ENCODE measurements at places on chromosomes 4 and X.

DNA sequence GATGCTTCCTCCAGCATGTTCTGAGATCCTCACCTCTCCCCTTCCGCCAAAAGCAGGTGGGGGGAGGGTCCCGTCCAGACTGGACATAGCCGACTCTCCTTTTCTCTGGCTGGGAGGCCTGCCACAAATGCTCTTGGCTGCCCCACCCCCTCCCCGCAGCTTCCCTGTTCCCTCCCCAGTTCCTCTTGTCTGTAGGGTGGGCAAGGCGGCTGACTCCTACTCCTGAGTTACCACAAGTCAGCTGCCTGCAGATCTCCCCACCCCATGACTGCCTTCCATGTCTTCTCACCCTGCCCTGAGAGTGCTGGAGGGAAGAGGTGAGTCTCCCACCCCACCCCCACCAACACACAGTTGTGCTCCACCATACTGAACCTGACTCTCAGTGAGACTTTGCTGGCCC, 2.9 kb downstream of the ATP6AP1 start:
- no peak for DNase-seq

GRCh38 chr4:168451744-168452390, 28.4 kb downstream of the DDX60L start:
- no peak for DNase-seq

GRCh38 chrX:115650916-115651315, 89.9 kb downstream of the PLS3 start:
- no peak for DNase-seq

DNA sequence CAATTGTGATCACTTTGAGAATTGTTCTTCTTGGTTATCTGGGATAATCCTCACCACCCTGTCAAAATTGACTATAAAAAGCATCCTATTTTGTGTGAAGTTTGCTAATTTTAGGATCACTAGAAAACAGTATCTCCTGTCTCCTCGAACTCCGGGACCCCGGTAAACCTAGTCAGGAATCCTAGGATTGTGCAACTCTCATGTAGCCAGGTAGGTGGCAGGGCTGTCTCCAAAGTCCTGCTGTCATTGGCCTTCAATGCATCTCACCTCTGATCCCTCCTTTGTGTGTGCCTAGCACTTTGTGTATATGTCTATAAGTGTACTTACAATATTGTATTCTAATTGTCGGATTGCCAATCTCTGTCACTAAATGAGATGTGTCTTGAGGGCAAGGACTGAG, 1564.8 kb downstream of the RPA4 start:
- no peak for DNase-seq

DNA sequence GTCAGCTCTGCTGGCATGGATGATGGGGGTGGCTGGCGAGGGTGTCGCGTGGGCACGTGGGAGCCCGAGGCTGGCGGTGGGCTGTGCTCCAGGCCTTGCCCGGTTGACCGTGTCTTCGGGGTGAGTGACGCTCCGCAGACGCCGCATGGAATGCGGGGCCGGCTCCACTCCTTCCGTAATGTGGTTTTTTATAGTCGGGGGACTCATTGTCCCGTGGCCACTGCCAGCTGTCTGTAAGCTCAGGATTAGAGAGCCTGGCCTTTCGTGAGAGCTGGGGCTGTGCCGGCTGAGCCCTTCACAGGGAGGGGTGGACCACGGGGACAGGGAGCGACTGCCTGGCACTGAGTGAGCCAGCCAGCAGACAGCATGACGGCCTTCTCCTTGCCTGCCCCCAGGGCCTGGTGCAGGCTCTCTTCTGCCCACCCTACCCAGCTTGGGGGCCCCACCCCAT, 20.4 kb downstream of the DOK7 start:
- DNase-seq: no peak

DNA sequence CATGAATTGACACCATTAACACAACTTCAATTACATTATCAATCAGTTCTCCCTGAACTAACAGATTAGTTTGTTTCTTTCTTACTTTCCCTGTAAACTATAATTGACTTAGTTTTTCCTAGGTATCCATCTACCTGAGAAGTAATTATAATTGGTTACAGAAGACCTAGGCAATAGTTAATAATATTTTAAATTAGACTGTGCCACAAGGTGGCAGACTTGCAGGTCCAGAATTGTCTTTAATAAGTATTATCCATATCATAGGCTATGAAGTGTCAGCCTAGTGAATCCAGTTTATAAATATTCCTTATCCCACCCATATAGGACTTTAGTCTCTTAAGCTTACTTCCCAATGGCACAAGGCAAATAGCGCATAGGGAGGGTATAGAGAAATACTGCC, 48.9 kb upstream of the FAM47B start:
- DNase-seq: no peak

DNA sequence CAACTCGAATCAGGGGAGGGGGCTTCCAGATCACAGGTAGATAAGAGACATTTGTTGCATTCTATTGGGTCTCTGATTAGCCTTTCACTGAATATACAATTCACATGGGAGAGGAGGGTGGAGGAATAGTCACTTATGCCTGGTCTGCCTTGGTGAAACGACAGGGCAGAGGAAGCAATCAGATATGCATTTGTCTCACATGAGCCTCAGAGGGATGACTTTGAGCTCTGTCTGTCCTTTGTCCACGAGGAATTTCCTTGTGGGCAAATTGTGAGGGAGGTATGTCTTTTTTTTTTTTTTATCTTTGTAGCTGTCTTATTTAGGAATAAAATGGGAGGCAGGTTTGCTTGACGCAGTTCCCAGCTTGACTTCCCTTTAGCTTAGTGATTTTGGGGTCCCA, 28.5 kb upstream of the TMSB4X start:
- DNase-seq: no peak

- no peak for DNase-seq
Observed at GRCh38 chrX:120739300-120739699, 109.4 kb upstream of the C1GALT1C1 start.

GRCh38 chr4:179372242-179372641, 1930.0 kb upstream of the AGA start:
- DNase-seq: no peak

- DNase-seq: no peak
Observed at GRCh38 chrX:133475521-133475920, 60.2 kb upstream of the GPC4 start.

DNA sequence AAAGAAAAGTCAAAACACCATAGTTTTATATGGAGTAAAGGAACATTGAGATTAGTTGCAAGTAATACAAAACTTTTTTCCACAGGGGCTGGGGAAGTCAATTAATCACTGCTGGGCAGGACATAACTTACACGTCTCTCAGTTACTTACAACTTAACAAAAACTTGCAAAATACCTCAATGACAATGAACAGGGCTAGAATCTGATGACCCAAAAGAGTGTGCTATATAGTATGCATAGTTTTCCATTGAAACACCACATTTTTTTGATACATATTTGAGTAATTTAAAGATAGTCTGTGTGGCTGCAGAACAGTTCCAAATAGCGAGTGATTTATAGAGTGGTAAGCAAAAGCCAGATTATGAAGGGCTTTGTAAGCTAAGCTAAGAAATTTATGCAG, 172.3 kb upstream of the TRPC5 start:
- DNase-seq: no peak

DNA sequence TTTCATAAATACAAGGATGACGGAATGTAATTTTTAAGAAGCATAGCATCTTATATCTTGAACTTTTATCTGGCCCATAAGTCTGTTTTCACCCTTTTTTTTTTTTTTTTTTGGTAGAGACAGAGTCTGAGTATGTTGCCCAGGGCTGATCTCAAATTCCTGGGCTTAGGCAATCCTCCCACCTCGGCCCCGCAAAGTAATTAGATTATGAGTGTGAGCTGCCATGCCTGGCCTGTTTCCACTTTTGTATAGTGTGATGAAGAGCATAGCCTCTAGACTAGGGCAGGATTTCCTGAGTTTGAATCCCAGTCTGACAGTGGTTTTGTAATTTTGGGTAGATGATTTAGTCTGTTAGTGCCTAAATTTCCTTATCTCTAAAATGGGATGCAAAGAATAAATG, 11.0 kb downstream of the STIM2 start:
- no peak for DNase-seq

- DNase-seq: peak; percentile 96
Observed at GRCh38 chr4:1010395-1011021, 918 bp upstream of the FGFRL1 start.

DNA sequence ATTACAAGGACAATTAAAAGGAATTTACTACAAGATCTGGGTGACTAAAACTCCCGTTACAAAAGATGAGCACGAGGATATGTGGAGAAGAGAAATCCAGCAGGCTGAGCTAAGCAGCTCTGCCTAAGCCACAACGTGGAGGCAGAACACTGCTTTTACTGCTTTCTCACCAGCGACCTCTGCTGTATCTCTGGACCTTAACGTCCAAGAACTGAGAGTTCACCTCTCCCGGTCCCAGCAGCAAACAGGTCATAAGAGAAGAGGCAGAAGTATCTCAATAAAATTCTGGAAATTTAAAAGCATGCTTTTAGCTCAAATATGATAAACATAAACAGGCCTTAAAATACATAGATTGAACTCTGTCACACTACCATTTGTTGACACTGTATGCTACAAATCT, 81.0 kb downstream of the ADGRA3 start:
- DNase-seq: no peak

DNA sequence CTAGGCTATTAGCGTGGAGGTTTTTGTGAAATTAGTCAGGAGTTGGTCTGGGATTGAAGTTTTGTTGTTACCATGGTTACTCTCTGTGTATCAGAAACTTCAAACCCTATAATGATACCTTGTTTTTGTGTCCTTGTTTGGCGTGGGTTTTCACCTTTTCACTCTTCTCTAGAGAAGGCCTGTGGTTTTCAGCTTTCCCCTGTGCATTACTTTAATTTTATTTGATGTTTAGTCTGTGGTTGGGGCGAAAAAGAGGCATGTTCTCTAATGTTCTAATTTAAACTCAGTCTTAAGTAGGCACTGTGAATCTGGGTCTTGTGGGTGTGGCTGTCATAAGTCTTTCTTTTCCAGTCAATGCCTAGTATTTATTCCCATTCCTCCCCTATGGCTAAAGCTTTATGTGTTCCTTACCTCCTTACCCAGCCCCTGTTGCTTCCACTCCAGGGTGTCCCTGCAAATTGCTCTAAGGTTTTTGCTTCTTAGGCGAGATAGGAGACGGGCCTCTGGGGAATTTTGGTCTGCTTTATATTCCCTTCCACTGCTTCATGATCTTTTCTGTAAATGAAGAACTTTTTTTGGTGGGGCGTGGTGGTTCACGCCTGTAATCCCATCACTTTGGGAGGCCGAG, 326.3 kb upstream of the ZCCHC13 start:
- DNase-seq: no peak

- DNase-seq: no peak
Observed at GRCh38 chrX:113529426-113530013, 688.9 kb upstream of the AMOT start.

GRCh38 chr4:106231931-106232330, 84.1 kb downstream of the TBCK start:
- no peak for DNase-seq

GRCh38 chr4:184417802-184418511, 56.4 kb downstream of the IRF2 start:
- DNase-seq: no peak

DNA sequence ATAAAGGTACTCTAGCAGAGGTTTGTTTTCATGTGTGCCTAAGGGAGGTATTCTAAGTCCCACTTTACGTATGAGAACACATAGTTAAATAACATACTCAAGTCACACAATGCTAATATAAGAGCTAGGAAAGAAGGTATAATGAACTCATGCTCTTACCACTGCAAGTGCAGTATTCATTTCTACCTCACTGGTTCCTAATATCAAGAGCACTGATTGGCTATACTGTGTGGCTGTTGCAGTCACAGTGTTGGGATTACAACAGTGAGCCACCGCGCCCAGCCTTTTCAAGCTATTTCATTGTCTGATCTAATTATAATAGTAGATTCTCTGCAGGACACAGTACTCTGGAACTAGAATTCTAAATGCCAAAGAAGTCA, 84.0 kb downstream of the PDS5A start:
- DNase-seq: no peak

- DNase-seq: peak; percentile 46
Observed at GRCh38 chr4:153060196-153060595, 124.1 kb downstream of the FHDC1 start.

- no peak for DNase-seq
Observed at GRCh38 chr4:83010111-83010521, 507 bp downstream of the LIN54 start.

DNA sequence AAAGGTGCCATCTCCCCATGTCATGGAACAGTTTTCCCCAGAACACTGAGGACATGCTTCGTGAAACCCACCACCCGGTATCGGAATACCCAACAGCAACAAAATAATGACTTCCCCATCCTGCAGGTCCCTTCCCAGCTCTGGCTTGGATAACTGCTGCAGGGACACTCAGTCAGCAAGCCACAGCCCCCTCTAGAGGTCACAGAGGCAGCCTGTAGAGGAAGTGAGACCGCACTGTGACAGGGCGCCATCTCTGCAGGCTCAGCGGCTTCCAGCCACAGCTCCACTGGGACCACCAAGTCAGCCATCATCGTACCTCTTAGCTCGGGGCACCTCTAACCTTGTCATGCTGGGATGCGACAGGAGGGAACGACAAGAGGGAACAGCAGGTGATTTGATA, 315.9 kb downstream of the LDB2 start:
- DNase-seq: no peak

DNA sequence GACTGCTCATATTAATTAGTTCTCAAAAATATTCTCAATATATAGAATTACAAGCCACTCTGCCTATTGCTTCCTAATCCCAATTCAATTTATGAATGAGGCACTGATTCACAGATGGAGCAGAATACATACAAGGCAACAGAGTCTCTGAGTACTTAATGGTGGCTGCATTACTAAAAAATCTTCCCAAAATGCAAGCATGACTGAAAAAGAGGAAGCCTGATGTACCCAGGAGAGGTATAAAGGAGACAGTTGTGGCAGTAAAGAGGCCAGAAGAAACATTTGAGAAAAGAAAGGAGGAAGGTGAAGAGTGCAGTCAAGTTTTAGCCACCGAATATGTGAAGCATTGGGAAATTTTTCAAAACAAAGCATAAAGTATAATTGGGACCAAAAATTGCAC, 163.2 kb upstream of the INTU start:
- DNase-seq: no peak

DNA sequence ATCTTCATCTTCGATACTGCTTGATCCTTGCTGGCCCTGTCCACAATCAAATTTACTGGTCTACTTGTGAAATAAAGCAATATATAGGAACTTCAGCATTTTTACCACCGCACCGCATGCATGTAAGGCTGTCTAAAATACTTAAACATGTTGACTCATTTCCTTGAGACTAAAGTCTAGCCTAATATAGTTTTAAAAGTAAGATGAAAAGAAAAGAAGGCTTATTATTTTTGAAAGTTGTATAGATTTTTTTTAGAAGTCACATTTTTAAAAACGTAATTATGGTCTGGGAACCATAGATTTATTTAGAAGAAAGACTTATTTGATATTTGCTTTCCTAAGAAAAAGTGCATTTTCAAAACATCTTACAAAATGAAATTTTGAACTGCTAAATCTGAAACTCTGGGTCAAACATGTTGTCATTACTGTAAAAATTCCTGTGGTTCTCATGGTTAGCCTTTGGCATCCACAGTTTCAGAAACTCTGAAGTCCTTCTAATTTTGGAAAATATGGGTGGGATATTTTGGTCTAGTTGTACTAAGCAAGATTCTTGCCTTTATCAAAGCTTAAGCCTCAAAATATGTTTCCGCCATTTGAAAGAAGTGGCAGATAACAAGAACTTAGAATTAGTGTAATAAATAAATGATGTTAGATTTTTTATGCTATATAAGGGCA, 423.5 kb upstream of the CTSO start:
- no peak for DNase-seq

- DNase-seq: no peak
Observed at GRCh38 chr4:158208963-158209640, 1.2 kb upstream of the TMEM144 start.
